ENCODE measurements at places on chromosomes 5 and 9.

- peak; percentile 48 for DNase-seq
Measured at GRCh38 chr9:110148891-110149290, 59.1 kb downstream of the C9orf152 start.

GRCh38 chr5:19927170-19927569, 60.8 kb downstream of the CDH18 start:
- DNase-seq: no peak

- DNase-seq: no peak
Measured at GRCh38 chr5:62522811-62523210, 55.8 kb upstream of the LRRC70 start.

DNA sequence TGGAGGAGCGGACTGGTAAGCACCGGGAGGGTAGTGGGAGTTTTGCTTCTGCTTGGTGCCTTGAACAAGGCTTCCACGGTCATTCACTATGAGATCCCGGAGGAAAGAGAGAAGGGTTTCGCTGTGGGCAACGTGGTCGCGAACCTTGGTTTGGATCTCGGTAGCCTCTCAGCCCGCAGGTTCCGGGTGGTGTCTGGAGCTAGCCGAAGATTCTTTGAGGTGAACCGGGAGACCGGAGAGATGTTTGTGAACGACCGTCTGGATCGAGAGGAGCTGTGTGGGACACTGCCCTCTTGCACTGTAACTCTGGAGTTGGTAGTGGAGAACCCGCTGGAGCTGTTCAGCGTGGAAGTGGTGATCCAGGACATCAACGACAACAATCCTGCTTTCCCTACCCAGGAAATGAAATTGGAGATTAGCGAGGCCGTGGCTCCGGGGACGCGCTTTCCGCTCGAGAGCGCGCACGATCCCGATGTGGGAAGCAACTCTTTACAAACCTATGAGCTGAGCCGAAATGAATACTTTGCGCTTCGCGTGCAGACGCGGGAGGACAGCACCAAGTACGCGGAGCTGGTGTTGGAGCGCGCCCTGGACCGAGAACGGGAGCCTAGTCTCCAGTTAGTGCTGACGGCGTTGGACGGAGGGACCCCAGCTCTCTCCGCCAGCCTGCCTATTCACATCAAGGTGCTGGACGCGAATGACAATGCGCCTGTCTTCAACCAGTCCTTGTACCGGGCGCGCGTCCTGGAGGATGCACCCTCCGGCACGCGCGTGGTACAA, 556 bp downstream of the PCDHGC3 start:
- DNase-seq: peak; percentile 62

DNA sequence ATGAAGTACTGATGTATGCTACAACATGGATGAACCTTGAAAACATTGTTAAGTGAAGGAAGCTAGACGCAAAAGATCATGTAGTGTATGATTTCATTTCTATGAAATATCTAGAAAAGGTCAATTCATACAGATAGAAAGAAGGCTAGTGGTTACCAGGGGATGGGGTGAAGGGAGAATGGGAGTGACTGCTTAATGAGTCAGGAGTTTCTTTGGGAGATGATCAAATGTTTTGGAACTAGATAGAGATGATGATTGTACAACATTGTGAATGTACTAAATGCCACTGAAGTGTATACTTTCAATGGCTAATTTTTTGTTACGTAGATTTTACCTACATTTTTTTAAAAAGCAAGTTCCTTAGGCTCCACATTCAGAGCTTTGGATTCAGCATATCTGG, 14.9 kb upstream of the DELE1 start:
- peak; percentile 59 for DNase-seq

DNA sequence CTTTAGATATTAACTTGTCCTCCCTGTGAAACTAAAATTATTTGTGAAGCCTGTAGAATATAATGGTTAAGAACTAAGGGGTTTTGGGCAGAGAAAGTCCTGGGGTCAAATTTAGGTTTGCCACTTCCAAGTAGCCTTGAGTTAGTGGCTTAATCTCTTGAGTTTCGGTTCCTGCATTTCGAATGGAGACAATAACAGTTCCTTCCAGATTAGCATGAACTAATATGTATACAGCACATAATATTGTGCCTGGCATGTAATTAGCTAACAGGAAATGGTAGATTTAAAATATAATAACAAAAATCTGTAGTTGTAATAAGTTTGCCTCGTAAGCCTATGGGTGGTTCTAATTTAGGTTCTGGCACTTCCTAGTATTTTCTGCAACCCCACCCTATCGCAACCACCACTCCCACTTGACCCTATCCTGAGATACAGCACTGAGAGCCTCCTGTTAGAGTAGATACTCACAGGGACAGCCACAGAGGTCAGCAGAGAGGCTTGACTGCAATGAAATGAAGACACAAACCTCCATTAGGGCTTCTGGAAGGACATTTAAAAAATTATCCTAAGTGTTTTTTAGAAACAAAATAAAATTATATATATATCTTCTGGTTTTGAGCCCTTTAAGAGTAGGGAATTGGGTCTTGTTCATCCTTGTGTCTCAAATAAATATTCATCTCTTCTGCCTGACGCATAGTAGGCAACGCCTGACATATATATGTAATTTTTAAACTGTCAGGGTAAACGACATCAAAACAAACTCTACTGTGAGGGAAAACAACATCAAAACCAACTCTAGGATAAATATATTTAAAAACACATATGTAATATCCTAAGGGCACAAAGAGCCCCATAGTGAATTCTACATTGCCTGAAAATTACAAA, 8.5 kb downstream of the SPINK9 start:
- DNase-seq: no peak

DNA sequence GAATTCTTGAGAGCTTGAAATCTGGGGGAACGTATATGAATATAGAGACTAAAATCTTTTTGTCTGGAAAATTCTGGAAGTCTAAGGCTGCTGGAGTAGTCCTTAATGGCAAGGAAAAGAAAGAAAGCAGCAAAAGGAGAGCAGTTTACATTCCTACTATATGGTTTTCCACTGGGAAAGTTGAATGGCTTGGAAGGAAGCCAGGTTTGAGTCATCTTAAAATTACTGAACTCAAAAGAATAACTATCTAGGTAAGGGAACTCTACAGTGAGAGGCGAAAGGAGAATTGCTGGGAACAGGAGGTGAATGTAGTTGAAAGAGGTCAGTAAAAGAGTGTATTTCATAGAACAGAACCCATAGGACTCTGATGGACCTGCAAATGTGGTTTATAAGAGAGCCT, 258.1 kb upstream of the EDIL3 start:
- DNase-seq: no peak

DNA sequence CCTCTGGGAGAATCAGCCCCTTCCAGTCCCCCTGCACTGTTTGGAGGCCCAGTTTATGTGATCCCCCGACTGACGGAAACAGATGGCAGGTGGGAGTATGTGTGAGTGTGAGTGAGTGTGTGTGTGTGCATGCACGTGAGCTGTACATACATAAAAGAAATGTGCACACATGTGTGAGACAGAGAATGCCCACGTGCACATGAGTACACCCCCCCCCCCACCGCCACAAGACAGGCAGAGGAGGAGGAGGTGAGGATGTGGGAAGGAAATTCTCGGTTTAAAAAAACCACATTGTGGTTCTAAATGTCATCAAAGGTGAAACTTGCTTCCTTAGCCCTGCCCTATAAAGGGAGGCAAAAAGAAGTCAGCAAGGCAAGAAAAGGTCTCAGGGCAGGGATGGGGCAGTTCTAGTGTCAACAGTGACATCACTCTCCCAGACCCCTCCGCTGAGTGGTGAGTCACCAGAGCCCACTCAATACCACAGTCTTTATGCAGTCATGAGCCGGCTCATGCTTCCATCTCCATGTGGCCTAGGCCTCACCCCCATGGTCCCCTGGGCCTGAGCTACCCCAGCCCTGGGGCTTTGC, 79.2 kb upstream of the HSPA9 start:
- DNase-seq: no peak

All from AG08395 (cell line).